ENCODE measurements at places on chromosomes 12 and 14.

GRCh38 chr14:101947577-101947903 lies 16.8 kb upstream of the DYNC1H1 start:
- no peak for DNase-seq

GRCh38 chr12:100718187-100718586 lies 76.4 kb upstream of the ANO4 start:
- DNase-seq = no peak

DNA sequence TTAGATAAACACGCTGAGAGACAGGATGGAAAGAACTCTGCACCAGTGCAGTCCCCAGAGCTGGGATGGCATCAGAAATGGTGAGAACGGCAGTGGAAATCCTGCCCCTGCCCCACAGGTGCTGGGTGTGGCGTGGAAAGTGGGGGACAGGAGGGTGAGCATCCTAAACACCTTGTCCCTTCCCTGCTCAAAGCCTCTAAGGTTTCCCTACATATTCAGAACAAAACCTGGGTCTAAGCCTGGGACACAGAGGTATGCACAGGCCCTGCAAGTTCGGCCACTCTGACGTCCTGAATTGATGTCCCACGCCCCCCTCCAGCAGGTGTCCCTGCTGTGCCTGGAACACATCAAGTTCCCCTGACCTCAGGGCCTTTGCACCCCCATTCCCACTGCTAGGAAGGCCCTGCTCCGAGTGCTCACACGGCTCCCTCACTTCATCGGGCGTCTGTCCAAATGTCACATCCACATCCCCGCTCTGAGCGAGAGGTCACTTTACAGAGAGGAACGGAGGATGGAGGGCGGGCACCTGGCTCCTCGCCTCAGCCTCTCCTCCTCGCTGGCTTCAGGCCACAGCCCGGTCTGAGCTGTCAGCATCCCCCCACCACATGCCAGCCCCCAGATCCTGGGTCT lies 38.5 kb upstream of the SFSWAP start:
- no peak for DNase-seq

DNA sequence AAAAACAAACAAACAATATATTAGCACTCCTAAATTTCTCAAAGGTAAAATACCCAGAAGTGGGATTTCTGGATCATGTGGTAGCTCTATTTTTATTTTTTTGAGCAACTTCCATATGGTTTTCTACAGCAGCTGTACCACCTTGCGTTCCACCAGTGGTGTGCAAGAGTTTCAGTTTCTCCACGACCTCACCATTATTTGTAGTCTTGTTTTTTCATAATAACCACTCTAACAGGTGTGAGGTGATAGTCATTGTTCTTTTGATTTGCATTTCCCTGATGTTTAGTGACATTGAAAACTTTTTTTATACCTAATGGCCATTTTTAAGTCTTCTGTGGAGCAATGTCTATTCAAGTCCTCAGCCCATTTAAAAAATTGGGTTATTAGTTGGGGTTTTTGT lies 127.3 kb upstream of the SLC38A2 start:
- no peak for DNase-seq

GRCh38 chr12:55142669-55143565 lies 16.7 kb downstream of the OR9K2 start:
- peak; percentile 13 for DNase-seq

DNA sequence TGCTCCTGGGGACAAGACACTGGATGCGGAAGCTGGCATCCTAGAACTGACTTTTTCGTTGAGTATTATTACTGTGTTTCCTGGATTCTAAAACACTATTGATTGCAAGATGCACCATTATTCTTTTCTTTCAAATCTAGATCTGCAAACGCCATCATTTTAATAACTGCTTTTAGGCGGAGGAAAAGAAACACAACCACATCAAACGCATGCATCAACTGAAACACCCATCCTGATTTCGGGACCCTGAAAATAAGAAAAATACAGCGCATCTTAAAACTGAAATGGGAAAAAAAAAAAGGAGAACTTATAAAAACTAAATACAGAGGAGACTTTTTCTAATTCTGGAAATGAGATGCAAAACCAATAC lies 103.7 kb upstream of the MAX start:
- DNase-seq = no peak

DNA sequence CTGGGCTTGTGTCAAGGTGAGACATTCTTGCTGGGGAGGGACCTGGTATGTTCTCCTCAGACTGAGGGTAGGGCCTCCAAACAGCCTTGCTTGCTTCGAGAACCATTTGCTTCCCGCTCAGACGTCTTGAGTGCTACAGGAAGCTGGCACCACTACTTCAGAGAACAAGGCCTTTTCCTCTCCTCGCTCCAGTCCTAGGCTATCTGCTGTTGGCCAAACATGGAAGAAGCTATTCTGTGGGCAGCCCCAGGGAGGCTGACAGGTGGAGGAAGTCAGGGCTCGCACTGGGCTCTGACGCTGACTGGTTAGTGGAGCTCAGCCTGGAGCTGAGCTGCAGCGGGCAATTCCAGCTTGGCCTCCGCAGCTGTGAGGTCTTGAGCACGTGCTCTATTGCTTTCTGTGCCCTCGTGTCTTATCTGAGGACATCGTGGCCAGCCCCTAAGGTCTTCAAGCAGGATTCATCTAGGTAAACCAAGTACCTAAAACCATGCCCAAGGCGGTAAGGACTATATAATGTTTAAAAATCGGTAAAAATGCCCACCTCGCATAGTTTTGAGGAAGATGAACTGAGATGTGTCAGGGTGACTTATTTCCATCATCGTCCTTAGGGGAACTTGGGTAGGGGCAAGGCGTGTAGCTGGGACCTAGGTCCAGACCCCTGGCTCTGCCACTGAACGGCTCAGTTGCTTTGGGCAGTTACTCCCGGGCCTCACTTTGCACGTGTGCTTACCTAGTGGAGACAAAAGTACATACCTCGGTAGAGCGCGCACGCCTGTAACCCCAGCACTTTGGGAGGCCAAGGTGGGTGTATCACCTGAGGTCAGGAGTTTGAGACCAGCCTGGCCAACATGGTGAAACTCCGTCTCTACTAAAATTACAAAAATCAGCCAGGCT lies 4.3 kb downstream of the GAPDH start:
- DNase-seq = no peak

DNA sequence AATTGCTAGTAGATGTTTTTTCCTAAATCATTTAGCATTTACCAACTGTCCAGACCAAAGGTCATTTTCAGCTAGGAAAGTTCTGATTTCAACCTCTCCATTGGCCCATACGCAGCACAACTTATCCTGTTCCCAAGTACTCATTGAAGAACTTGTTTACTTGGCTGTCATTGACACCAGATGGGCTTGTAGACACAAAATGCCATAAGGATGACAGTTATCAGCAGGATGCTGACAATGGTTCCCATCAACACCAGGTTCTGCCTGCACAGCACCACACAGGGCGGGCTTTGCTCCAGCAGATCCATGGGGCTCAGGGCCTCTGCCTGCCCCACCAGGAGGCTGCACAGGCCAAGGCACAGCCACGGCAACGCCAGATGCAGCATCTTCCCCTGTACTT lies 36.5 kb upstream of the TMPRSS12 start:
- no peak for DNase-seq

DNA sequence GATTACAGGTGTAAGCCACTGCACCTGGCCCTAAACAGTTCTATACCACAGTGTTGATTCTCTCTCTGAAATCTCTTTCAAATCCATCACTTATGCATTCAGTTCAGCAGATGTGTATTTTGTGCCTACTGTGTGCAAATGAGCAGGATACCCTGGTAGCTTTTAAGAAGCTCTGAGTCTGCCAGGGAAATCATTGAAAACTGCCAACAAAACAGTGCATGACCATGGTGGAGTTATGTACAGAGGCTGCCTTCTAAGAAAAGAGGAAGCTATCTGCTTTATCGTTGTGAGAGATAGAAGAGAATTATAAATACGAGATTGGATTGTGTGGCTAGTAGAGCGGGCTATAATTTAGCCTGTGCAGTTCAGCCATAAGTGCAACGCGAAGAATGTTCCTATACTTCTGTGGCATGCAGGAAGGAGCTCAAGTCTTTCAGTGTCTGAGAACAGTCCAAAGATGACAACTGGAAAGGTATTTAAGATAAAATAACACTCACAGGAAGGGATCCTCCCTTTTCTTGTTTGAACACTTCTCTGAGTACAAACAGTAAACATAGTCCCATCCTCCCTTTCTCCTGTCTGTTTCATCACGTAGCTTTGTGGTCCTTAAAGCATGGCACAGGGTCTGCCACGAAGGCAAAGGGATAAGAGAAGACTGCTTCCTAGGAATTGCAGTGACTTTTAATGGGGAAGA lies 4.3 kb downstream of the DIP2B start:
- DNase-seq = peak; percentile 27

DNA sequence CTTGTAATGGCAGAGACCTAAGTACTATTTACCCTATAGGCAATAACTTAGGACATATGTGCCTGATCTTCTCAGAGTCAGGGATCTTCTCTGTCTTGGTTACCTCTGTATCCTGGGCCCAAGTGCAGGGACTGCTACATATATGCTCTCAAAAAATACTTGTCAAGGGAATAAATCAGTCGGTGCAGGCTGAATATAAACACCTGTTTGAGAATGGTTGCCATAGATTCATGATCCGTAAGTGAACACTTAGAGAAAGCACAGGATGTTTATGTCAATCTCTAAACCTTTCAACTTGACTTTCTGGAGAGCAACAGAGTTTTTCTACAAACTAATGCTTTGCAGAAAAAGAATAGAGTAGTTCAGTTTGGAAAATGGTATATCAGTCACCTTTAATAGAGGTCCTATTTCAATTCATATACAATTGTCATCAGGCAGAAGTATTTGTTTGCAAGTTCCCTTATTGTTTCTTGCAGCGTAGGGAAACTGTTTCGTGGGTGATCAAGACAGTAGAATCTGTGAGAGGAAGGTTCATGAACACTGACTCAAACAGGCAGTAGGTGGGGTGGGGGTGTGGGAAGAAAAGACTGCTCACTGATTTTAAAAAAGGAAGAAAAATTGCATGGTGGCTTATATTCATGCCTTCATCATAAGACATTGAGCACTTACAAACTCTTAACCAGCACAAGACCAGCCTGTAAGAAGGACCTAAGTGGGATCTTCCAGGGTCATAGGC lies 6.0 kb upstream of the UBE2N start:
- DNase-seq = no peak

DNA sequence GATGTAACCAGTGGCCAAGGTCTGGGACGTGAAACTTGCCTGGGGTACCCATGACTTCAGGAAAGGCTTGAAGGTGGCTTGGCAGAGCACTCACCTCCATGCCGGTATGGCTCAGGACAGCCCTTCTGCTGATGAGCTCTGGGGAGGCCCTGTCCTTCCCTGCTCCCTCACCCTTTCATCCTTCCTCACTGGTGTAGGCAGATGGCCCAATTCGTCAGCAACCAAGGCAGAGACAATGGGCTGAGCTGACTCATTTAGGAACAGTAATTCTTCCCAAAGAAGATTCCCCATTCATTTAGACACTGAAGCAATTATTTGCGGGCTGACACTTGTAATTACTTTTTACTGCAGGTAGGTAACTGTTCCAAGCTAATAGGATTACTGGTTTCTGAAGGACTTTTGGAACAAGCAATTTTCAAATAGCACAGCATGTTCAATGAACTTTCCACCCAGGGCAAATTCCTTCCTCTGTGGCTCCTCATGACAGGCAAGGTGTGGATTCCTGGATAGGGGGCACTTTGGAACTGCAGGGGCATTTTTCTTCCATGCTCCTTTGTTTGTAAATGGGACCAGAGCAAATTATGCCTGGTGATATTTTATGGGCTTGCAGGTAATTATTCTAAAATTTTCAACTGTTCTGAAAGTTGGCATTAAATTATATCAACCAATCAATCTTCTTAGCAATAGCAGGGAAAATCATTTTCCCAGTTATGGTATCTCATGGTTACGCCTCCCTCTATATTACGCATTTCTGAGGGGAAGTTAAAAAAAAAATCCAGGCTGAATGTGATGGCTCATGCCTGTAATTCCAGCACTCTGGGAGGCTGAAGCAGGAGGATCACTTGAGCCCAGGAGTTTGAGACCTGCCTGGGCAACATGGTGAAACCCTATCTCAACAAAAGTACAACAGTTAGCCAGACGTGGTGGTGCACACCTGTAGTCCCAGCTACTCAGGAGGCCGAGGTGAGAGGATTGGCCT lies 24.1 kb upstream of the NRDE2 start:
- DNase-seq = no peak

GRCh38 chr12:81991868-81992267 lies 232.7 kb upstream of the PPFIA2 start:
- no peak for DNase-seq

- DNase-seq = no peak
These were observed 56.9 kb downstream of the BICD1 start for GRCh38 chr12:32163596-32163995.

DNA sequence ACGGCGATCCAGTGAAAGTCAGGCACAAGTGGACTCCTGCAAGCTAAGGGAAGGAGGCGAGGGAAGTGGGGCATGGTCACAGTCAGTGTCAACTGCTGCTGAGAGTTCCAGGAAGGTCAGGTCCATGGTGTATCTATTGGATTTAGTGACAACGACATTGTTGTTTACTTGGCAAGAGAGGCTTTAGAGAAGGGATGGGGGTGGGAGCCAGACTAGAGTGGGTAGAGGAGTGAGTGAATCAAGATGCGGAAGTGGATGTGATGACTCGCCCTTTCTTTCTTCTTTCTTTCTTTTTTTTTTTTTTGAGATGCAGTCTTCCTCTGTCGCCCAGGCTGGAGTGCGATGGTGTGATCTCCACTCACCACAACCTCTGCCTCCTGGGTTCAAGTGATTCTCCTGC lies 12.5 kb downstream of the P2RX7 start:
- peak; percentile 77 for DNase-seq

- no peak for DNase-seq
These were observed 8.9 kb downstream of the MAP4K5 start for GRCh38 chr14:50523271-50524041.

DNA sequence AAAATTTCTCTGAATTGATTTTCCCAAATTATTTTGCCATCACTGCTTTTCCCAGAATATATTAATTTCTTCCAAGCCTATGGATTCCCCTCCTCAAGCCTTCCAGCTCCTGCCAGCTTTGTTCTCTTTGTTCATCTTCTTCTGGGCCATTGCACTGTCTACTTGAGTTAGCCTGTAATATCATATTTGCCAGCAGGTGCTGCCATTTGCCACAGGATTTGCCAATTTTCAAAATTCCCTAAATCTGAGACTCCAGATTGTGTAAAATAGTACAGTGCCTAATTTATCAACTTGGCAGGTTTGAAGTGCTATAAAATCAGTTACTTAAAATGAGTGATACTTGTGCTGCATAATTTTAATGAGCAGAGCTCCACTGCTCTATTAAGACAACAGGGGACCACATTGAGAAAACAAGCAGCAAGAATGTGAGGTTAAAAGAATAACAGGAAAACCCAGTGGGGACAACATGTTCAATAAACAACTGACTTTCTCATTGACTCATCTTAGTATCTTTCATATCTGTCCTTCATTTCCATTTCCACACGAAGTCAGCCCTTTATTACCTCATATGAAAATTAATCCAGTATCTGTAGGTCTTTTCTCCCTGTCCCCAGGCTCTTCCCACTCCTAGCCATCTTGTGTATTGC lies 84.6 kb upstream of the CCDC196 start:
- DNase-seq = no peak

DNA sequence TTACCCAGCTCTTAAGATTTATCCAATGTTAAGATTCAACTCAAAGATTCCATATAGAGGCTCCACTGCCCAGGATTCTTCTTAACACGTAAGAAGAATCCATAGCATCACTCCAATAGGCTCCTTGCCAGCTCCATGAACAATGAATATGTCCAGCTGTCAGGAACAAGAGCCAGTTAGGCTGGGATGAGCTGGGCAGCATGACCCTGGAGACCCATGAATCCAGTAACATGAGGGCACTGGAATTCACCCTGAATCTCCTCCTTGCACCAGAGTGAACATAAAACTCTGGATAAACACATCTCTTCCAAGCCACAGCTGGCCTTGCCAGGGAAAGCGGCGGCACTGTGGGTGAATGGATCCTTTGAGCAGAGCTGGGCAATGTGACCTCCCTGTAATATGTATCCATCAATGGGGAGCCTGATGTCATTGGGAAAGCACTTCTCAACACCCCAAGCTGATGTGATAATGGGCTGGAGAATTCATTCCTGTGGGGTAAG lies 24.4 kb upstream of the TC2N start:
- no peak for DNase-seq

Data from CD14-positive monocyte (primary cell).